Sigmoid colon (tissue), 7 donors: ENCODE measurements at places on chromosomes 2 and 18. TPM values are rescaled to one million over a fixed set of nuclear protein-coding genes. Genes with fewer than 3 reads are reported as not detected.

DCAF17 gene
- total RNA-seq, result 21.8 TPM

TWIST2 gene
- total RNA-seq, result 83.8 TPM

GRCh38 chr2:104914509-104914908, 60.6 kb downstream of the POU3F3 start:
- no peak for DNase-seq

DNA sequence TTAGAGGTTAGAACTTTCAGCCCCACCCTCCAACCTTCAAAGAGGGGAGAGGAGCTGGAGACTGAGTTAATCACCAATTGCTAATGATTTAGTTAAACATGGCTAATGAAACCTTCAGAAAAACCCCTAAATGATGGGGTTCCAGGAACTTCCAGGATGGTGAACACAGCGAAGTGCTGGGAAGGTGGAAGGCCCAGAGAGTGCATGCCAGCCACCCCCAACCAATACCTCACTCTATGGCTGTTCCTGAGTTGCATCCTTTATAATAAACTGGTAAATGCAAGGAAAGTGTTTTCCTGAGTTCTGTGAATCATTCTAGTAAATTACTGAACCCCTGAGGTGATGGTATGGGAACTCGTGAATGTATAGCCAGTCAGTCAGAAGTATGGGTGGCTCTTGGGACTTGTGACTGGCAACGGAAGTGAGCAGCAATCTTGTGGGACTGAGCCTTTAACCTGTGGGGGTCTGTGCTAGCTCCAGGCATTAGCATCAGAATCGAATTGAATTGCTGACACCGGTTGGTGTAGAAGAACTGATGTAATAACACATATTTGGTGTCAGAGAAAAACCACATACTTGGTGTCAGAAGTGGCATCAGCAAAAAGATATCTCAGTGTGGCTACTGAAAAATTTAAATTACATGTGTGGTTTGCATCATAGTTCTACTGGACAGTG, 37.4 kb downstream of the NPHP1 start:
- no peak for DNase-seq

DNA sequence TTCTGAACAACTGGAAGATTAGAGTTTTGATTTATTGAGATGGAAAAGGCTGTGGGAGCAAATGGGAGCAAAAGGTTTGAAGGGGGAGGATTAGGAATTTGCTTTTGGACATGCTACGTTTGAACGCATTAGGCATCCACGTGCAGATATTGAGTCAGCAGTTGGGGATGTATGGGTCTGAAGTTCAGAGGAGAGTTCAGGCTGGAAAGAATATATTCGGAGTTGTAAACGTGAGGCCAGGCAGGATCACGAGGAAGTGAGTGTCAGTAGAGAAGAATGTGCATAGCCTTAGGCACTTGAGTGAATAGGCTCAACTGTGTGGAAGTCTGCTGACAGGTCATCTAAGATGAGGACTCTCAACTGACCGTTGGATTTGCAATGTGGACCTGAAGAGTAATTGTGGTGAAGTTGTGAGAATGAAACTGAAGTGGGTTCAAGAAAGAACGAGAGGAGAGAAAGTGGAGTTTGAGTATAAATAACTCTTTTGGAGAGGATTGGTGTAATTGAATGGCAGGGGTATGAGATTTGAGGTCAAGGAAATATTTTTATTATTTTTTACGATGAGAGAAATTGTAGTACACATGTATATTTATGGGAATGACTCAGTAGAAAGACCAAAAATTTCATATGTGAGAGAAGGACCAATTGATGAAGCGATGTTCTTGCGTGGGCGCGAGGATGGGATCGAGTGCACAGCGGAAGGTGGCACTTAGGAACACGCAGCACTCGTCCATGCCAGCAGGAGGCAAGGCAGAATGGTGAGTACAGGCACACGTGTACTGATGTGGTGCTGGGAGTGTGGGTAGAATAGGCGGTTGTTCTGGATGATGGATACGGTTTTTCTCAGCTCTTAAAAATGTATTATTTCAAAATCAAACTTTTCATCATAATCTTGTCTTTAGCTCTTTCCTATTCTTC, 40.5 kb upstream of the POLE4 start:
- DNase-seq, result no peak

DNA sequence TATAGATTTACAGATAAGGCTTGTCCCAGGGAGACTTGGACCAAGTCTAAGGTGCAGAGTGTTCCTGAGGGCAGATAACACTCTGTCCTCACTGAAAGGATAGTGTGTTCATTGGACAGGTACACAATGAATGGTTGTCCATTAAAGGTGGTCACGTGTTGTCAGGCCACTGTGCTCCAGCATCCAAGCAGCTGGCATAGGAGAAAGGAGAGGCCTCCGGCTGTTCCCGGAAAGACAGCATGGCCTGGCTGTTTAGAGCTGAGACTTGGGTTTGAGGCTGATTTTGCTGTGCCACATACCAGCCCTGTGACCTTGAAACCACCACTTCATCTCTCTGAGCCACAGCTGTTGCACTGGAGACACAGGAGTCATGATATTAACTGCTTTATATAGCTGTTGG, 19.6 kb upstream of the SULT1C3 start:
- DNase-seq, result no peak

DNA sequence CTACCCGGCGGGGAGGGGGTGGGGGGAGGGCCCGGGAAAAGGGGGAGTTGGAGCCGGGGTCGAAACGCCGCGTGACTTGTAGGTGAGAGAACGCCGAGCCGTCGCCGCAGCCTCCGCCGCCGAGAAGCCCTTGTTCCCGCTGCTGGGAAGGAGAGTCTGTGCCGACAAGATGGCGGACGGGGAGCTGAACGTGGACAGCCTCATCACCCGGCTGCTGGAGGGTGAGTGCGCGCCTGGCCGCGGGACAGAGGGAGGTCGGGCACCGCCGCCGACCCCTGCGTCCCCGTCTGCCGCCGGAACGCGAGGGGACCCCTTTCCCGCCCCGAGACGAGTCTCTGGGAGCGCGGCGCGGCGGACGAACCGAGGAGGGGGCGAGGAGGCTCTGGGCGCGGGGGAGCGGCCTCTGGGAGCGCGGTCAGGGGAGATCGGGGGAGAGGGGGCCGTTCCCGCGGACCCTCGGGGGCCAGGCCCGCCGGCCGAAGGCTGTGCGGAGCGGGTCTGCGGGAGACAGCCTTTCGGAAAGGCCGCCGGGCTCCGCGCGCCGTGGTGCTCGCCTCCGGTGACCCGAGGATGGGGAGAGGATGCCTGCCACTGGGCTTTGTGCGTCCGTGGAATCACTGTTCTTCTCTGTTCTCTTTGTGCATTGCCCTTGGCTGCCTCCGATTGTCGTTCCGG, 463 bp downstream of the PPP1CB start:
- DNase-seq, result peak; percentile 74

ASB18 gene
- not detected for total RNA-seq

DNA sequence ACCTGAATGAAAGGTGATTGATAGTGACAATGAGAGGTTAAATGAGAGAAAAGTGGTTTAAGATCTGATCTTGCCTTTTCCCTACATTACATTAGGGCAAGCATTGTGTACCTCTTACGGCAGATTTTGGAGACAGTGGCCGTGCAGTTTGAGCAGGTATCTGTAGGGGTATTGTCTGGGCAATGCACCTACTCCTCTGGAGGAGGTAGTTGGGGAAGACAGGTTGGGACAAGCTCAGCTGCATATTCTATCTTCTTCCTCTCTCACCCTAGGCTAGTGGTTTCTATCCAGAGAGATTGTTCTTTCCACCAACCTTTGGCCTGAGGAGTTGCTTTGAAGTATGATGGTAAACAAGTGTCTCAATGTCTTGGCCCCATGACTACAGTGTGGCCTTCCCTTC, 323.2 kb downstream of the CYP26B1 start:
- DNase-seq, result no peak

- DNase-seq, result peak; percentile 93
These were observed 167.1 kb downstream of the ZFP36L2 start for GRCh38 chr2:43059183-43059897.

C2orf92 gene
- 6.0 TPM for total RNA-seq

GRCh38 chr2:21567395-21567794, 443.6 kb downstream of the TDRD15 start:
- DNase-seq, result no peak

GRCh38 chr2:102046135-102046986, 54.6 kb downstream of the IL1R2 start:
- DNase-seq, result no peak

- no peak for DNase-seq
These were observed 92.1 kb downstream of the TMEM18 start for GRCh38 chr2:584863-585823.

DNA sequence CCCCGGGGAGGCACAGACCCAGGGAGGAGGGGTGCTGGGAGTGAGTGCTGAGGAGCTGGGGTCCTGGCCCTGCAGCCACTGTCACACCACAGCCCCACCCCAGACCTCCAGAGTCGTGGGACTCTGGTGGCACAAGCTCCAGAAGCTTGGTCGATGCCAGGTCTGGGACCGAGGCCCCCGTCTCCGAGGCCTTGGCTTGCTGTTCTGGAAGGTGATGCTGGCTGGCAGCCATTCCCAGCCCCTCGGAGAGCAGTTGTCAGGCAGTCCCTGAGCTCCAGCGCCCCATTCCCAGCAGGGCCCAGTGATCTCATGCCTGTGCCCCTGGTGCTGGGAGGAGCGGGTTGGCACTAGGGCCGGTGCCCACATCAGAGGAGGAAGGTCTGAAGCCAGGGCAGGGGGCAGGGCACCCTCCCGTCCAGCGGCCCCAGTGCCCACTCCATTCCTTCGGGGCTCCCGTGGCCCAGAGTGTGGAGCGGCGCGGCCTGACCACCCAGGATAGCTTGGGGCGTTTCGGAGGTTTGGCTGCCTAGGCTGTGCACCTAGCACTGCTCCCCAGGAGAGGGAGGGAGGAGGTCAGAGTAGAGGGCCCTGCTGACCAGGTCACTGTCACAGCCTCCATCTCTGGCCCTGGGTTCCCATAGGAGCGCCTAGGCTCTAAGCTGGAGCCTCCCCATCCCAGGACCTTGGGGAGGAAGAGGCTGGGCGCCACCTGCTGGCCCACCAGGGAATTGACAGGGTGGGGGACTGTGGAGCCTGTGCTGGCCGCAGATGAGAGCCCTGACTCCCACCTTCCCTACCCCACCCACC, 16.8 kb upstream of the ALPI start:
- DNase-seq, result no peak

DNA sequence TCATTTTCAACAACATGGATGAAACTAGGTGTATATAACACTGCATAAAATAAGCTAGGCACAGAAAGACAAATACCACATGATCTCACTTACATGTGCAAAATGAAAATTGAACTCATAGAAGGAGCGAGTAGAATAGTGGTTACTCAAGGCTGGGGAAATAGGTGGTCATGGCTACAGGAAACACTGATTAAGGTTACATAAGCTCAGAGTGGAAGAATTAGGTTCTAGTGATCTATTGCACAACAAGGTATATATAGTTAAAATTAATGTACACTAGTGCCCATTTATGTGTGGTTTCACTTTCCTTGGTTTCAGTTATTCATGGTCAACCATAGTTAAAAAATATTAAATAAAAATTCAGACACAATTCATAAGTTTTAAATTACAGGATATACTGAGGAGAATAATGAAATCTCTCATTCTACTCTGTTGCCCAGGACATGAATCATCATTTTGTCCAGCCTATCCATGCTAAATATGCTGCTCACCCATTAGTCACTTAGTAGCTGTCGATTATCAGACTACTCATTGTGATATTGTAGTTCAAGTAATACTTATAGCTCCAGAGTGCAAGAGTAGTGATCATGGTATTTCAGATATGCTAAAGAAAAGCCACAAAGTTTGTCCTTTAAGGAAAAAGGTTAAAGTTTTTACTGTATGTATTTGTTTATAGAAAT, 1530.9 kb upstream of the LRRTM1 start:
- no peak for DNase-seq

PSMA8 gene
- not detected for total RNA-seq

GRCh38 chr2:200302940-200303727, 3.4 kb upstream of the SPATS2L start:
- DNase-seq, result no peak

- no peak for DNase-seq
These were observed 162.4 kb downstream of the CELF4 start for GRCh38 chr18:37403100-37403781.

DNA sequence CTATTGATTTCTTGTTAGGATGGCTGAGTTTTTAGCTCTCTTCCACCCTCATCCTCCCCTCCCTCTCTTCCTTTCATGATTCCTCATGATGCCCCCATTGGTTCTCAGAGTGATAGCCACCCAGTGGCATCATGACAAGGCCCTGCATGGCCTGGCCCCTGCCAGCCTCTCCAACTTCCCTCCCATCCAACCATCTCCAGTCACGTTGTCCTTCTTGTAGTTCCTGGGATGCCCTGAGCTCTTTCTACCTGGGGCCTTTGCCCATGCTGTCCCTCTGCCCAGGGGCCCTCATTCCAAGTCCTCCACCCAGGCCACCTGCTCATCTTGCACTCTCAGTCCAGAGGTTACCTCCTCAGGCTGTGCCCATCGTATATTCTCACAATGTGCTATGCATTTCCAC, 247.5 kb downstream of the TFCP2L1 start:
- no peak for DNase-seq

GRCh38 chr2:58047961-58048360, 1.4 kb downstream of the VRK2 start:
- no peak for DNase-seq

LYPD6 gene
- 1.1 TPM for total RNA-seq

GRCh38 chr2:147549054-147549453, 295.8 kb upstream of the ACVR2A start:
- no peak for DNase-seq

SERPINB12 gene
- total RNA-seq, result not detected

- DNase-seq, result no peak
These were observed 23.5 kb downstream of the SRSF7 start for GRCh38 chr2:38727661-38728060.

DNA sequence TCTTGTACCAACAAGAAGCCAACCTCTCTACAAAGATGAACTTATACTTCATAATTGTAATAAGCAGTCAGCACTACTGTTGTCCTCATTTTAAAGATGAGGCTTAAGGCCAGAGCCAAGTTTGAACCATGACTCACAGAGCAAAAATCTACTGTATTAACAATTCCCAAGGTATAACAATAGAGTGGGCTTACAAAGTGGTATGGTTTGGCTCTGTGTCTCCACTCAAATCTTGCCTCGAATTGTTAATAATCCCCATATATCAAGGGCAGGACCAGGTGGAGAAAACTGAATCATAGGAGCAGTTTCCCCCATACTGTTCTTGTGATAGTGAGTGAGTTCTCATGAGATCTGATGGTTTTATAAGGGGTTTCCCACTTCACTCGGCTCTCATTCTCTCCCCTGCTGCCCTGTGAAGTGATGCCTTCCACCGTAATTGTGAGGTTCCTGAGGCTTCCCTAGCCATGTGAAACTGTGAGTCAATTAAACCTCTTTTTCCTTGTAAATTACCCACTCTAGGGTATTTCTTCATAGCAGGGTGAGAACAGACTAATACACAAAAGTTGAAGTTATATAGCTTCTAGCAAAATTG, 19.5 kb downstream of the MRPL44 start:
- no peak for DNase-seq

GRCh38 chr2:207881902-207882301, 112.2 kb upstream of the FZD5 start:
- DNase-seq, result no peak

DNA sequence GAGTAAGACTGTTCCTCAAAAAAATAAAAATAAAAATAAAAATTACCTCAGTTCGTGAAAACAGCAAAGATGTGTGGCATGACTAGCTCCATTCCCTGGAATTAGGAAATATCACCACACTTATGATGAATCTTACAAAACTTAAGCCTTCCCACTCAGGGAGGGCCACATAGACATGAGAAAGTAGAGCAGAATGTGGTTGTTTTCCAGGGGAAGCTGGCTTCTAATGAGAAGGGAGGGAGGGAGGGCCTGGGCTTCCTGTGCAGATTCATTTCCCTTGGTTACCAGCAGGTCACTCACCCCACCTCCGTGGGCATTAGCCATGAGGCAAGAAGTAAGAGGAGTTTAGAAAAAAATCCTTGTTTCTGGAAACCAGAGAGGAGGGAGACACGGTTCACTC, 95.9 kb upstream of the RMDN2 start:
- DNase-seq, result no peak
